HCEC 1CT (cell line): ENCODE measurements at places on chromosomes 16 and 17.

DNA sequence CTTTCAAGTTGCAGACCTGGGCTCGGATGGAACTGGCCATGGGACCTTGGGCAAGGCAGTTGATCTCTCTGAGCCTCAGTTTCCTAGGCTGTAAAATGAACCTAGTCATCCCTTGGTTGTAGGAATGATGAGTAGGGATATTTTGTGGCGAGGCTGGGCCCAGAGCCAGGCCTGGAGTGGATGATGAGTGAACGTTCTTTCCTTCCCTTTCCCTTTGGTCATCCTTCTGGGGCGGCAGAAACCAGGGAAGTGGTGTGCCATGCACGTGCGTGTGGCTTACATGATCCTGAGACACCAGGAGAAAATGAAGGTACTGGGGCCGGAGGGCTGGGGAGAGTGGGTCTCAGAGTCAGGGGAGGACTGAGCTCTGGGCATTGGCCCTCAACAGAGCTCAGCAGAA, 8.4 kb downstream of the FBRS start:
- no peak for DNase-seq

- peak; percentile 42 for DNase-seq
These were observed 22.9 kb upstream of the C16orf87 start for GRCh38 chr16:46853713-46854443.

DNA sequence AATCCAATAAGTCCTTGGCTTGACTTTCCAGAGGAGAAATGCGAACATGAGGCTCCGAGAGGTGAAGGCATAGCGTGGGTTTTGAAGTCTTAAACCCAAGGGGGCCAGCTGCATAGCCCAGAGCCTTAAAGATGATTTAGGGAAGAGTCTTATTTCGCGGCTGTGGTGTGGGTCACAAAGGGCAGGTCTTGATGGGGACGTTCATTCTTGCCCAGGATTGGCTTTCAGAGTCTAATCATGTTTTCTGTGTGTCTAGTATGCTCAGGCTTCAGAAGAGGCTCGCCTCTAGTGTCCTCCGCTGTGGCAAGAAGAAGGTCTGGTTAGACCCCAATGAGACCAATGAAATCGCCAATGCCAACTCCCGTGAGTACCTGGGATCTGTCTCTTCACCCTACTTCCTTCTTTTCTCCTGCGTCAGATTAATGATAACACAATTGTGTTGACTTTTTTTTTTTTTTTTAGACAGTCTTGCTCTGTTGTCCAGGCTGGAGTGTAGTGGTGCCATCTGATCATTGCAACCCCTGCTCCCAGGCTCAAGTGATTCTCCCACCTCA, 951 bp downstream of the RPL19 start:
- no peak for DNase-seq

- DNase-seq, result no peak
These were observed 942 bp downstream of the LDAF1 start for GRCh38 chr16:21159281-21159951.

DNA sequence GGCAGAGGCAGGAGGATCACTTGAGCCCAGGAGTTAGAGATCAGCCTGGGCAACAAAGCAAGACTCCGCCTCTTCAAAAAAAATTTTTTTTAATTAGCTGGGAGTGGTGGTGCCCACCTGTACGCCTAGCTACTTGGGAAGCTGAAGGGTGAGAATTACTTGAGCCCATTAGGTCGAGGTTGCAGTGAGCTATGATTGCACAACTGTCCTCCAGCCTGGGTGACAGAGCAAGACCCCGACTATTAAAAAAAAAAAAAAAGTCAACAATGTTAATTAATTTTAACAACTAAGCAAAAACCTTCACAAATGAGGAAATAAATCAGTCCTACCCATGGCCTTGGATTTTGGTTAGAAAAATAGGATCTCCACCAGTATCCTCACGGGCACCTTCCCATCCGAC, 5.4 kb downstream of the DHX58 start:
- no peak for DNase-seq

- peak; percentile 30 for DNase-seq
These were observed 917 bp downstream of the YWHAE start for GRCh38 chr17:1398931-1399678.

GRCh38 chr16:74249846-74250245, 46.8 kb upstream of the PSMD7 start:
- no peak for DNase-seq

GRCh38 chr17:50122945-50123344, 7.0 kb downstream of the SAMD14 start:
- no peak for DNase-seq

DNA sequence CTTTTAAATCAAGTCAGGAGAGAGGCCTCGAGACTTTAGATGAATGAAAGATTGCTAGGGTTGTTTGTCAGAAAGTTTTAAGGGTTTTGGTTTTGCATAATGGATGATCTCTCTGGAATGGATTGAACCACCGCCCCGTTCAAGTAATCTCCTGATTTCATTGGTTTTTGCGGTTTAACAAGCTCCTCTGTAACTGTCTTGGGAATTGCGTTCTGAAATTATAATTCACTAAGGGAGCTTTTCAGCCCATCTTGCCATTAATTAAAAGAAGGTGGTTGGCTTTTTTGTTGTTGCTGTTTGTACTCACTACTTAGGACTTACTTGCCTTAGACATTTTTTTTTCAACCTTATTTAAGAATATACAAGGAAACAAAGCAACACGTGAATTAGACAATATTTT, 8.8 kb downstream of the HS3ST4 start:
- DNase-seq, result no peak

- DNase-seq, result peak; percentile 35
These were observed 11.5 kb downstream of the TRIM25 start for GRCh38 chr17:56902348-56902747.

GRCh38 chr17:78020717-78021108, 62.2 kb downstream of the TNRC6C start:
- DNase-seq, result no peak

GRCh38 chr16:87233928-87234327, 83.3 kb downstream of the C16orf95 start:
- no peak for DNase-seq

- no peak for DNase-seq
These were observed 5.0 kb upstream of the CCDC42 start for GRCh38 chr17:8749616-8750015.

GRCh38 chr17:1735834-1736347, 6.8 kb upstream of the SERPINF2 start:
- DNase-seq, result no peak

DNA sequence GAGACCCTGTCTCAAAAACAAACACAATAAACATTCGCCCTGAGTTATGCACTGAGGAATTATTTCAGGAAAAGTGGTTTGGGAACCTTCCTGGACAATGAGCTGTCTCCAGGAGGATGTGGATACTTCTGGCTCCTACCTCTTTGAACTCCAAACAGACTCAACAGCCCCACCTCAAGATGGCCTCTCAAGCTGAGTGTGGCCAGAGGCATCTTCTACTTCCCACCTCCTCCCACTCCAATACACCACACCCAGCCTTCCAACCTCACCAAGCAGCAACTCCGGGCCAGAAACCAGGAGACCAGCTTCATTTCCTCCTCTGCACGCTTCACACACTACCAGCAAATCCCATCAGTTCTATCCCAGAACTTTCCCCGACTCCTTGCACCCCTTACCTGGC, 11.6 kb downstream of the HBQ1 start:
- no peak for DNase-seq

- peak; percentile 76 for DNase-seq
These were observed 120.6 kb downstream of the USP22 start for GRCh38 chr17:20922128-20922670.

DNA sequence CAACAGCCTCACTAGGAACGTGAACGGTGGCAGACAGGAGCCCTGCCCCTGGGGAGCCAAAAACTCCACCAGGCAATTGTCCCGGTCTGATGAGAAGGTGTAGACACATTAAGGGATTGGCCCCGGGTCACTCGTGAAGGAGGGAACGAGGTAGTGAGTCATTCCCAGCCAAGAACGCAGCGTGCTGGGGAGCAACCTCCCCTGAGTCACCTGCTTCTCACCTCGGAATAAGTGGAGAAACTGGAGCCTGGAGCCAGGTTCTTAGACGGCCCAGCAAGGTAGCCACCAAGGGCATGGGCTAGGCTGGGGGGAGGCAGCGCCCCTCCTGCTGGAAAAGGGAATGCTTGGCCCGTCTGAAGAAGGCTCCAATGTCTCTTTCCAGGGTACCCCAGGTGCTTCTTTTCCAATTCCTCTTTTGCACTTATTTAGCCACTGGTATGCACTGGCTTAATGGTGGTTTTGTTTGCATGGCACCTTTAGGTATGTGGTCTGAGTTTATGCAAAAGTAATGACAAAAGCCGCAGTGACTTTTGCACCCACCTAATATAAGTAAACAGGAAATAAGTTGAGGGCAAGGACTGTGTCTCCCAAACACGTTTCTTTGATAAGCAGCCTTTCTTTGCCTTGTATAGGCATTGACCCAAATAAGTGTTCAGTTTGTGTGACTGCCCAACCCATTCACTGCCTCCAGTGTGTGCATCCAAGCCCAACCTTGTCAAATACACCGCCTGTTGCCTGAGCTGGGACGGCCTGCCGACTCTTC, 1.8 kb upstream of the HELZ start:
- DNase-seq, result peak; percentile 29

GRCh38 chr17:16269658-16270057, 52.6 kb downstream of the PIGL start:
- DNase-seq, result peak; percentile 70

DNA sequence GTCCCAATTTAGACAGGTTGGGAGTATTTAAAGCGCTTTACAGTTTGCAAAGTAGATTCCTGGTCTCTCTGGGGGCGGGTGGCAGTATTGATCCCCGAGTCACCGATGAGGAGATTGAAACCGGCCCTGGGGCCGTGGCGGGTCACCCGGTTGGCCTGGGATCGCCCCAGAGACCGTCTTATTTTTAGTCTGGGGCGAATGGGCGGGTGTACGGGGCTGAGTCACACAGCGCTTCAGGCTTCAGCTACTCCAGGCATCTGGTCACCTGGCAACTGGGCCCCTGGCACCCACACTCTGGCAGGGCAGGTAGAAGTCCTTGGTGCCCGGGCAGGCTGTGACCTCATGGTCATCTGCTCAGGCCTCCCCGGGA, 669 bp downstream of the MIEF2 start:
- peak; percentile 45 for DNase-seq

- no peak for DNase-seq
These were observed 361.6 kb downstream of the WWOX start for GRCh38 chr16:78461087-78461486.

- peak; percentile 44 for DNase-seq
These were observed 435 bp downstream of the RAB40C start for GRCh38 chr16:590188-590814.

- no peak for DNase-seq
These were observed 8.9 kb downstream of the ALOX15 start for GRCh38 chr17:4632581-4632920.

DNA sequence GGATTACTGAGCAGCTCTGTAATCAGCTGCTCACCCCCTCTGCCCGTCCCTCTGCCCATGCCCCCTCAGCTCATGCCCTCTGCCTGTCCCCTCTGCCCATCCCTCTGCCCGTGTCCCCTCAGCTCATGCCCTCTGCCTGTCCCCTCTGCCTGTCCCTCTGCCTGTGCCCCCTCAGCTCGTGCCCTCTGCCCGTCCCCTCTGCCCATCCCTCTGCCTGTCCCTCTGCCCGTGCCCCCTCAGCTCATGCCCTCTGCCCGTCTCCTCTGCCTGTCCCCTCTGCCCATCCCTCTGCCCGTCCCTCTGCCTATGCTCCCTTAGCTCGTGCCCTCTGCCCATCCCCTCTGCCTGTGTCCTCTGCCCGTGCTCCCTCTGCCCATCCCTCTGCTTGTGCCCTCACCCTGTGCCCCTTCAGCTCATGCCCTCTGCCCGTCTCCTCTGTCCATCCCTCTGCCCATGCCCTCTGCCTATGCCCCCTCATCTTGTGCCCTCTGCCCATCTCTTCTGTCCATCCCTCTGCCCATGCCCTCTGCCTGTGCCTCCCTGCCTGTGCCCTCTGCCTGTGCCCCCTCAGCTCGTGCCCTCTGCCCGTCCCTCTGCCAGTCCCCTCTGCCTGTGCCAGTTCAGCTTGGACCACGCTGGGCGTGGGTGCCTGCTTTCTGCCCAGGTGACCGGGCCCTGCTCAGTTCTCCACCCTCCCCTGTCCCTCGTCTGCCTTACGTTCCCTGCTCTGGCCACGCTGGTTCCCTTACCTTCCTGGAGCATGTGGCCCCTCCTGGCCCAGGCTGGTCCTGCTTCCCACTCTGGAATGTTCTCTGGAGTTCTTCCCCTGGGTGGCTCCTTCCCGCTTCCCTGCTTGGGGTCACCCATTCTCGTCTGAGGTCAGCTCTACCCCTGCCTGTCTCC, 97.6 kb downstream of the NPIPB11 start:
- DNase-seq, result no peak

DNA sequence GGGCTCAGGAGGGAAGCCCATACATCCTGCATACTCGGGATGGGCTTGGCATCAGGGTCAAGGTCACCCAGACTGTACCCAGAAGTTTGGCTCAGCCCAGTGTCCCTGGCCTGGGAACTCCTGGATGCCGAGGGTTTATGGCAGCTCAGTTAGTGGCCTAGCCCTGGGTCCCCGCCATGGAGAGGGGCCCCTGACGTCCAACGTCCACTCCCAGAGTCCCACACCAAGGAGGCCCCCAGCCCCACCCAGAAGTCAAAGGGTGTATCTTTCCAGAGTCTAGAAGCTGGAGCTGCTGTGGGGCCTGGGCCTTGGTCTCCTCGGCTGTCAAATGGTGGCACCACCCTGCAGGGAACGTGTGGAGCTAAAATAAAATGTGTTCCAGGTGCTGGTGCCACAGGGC, 76.4 kb downstream of the SREBF1 start:
- no peak for DNase-seq
